ENCODE measurements at places on chromosomes 2 and 18. TPM values are rescaled to one million over a fixed set of nuclear protein-coding genes. Genes with fewer than 3 reads are reported as not detected.

The ANKRD23 gene
- 5.2 TPM for total RNA-seq

The HMSD gene
- 0.25 TPM for total RNA-seq

The NT5C1B gene
- total RNA-seq = not detected

The OR6B2 gene
- not detected for total RNA-seq

The SLC25A12 gene
- total RNA-seq = 51.6 TPM

The SPDYA gene
- total RNA-seq = 1.5 TPM

The GREB1L gene
- 0.74 TPM for total RNA-seq

The FBLN7 gene
- total RNA-seq = 2.5 TPM

The SATB2 gene
- total RNA-seq = 310 TPM

The FEV gene
- not detected for total RNA-seq

The IL36A gene
- not detected for total RNA-seq

The ARHGEF33 gene
- 2.7 TPM for total RNA-seq

The PKDCC gene
- total RNA-seq = 9.6 TPM

The CXCR1 gene
- not detected for total RNA-seq

The CNDP1 gene
- total RNA-seq = 0.49 TPM

The KIAA2012 gene
- total RNA-seq = 0.98 TPM

The RASGRP3 gene
- 5.4 TPM for total RNA-seq

The RNF144A gene
- total RNA-seq = 36.9 TPM

The NR4A2 gene
- 6.1 TPM for total RNA-seq

The DSG2 gene
- 3.2 TPM for total RNA-seq

The CRYBA2 gene
- total RNA-seq = not detected

The SGO2 gene
- 3.7 TPM for total RNA-seq

The CMPK2 gene
- 7.9 TPM for total RNA-seq

The HAAO gene
- 1.5 TPM for total RNA-seq

The DUSP2 gene
- total RNA-seq = 4.2 TPM

The PRKAG3 gene
- not detected for total RNA-seq

The TTC27 gene
- 21.4 TPM for total RNA-seq

The RAB6C gene
- 0.98 TPM for total RNA-seq

The ELMOD3 gene
- 19.7 TPM for total RNA-seq

The TNFRSF11A gene
- under 0.01 TPM for total RNA-seq

The STARD6 gene
- not detected for total RNA-seq

The MZT2B gene
- total RNA-seq = 93.4 TPM

The GPC1 gene
- total RNA-seq = 37.4 TPM

The C2orf72 gene
- 31.0 TPM for total RNA-seq

The OSBPL6 gene
- 15.7 TPM for total RNA-seq

The PID1 gene
- 32.0 TPM for total RNA-seq

The MALL gene
- total RNA-seq = 1.5 TPM

The ZSWIM2 gene
- total RNA-seq = 0.49 TPM

The NETO1 gene
- 27.0 TPM for total RNA-seq

The TPO gene
- not detected for total RNA-seq

The IL36B gene
- not detected for total RNA-seq

The CCDC85A gene
- 22.1 TPM for total RNA-seq

The SF3B6 gene
- total RNA-seq = 84.1 TPM

Measured in temporal lobe (tissue), 4 donors.